ENCODE measurements at places on chromosomes 4 and X. TPM values are rescaled to one million over a fixed set of nuclear protein-coding genes. Genes with fewer than 3 reads are reported as not detected.
A peak's percentile ranks its signal among the peaks of the same experiment; 100 is the strongest.

The NMU gene
- not detected for total RNA-seq

DNA sequence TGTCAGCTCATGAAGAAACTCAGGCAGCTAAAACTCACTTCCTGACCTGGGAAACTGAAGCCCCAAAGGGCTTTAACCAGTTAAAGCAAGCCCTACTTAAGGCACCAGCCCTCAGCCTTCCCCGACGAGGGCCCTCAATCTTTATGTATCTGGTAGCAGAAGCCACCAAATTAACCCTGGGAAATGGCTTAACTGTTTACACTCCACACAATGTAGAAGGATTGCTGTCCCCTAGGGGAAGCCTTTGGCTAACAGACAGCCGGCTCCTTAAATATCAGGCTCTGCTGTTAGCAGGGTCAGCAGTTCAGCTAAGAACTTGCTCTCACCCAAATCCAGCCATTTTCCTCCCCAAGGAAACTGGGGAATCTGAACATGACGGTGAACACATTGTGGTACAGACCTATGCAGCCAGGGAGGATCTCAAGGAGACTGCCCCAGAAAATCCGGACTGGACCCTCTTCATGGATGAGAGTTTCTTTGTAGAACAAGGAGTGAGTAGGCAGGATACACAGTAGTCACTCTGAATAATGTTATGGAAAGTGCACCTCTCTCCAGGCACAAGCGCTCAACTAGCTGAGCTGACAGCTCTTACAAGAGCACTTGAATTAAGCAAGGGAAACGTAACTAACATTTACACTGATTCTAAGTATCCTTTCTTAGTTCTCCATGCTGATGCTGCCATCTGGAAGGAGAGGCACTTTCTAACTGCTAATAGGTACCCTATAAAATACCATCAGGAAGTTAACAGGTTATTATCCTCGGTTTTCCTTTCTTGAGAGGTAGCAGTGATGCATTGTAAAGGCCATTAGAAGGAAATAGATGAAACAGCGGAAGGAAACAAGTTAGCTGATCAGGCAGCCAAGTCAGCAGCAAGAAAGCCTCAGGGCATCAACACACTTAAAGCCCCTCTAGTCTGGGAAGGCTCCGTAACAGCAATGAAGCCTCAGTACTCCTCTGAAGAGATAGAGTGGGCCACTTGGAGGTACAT is 9.6 kb upstream of the NAF1 start:
- DNase-seq: peak; percentile 49

- DNase-seq: no peak
These were observed 29.1 kb downstream of the ZNF185 start for GRCh38 chrX:152926923-152927322.

DNA sequence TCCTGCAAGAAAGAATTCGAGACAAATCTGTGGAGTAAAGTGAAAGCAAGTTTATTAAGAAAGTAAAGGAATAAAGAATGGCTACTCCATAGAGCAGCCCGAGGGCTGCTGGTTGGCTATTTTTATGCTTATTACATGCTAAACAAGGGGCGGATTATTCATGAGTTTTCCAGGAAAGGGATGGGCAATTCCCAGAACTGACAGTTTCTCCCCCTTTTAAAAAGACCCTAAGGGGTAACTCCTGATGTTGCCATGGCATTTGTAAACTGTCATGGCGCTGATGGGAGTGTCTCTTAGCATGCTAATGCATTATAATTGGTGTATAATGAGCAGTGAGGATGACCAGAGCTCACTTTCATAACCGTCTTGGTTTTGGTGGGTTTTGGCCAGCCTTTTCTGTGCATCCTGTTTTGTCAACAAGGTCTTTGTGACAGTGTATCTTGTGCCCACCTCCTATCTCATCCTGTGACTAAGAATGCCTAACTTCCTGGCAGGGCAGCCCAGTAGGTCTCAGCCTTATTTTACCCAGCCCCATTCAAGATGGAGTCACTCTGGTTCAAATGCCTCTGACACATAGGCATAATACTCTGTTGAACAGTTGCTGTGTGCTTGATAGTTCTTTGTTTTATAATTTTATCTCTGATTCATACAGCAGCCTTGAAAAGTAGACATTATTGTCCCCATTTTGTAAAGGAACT is 25.8 kb downstream of the GAB1 start:
- DNase-seq: no peak

The RTL9 gene
- not detected for total RNA-seq

DNA sequence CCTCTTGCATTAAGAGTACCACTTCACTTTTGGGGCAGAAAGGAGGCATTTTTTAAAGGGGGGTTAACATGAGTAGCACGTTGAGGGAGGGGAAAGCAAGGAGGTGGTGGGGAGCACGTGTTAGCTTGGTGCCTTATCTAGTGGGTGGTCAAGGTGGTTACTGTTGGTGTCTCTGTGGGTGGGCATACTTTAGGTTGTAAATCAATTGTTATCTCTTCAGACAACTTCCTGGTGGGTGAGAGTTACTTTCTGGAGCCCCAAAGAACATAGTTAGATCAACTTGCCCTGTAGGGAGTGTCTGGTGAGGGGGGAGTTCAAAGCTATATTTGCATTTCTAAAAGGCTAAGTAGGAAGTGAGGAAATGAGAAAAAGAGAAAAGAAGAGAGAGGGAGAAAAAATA is 297.7 kb upstream of the CLNK start:
- DNase-seq: no peak

DNA sequence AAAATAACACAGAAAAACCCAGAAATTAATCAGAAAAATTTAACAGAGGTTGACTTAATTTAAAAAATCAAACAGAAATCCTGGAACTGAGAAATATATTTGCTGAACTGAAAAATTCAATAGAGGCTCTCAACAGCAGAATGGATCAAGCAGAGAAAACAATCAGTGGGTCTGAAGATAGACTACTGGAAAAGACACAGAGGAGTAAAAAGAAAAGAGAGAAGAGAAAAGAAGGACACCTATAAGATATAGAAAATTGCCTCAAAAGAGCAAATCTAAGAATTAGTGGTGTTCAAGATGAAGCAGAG is 55.1 kb downstream of the HAUS3 start:
- no peak for DNase-seq

DNA sequence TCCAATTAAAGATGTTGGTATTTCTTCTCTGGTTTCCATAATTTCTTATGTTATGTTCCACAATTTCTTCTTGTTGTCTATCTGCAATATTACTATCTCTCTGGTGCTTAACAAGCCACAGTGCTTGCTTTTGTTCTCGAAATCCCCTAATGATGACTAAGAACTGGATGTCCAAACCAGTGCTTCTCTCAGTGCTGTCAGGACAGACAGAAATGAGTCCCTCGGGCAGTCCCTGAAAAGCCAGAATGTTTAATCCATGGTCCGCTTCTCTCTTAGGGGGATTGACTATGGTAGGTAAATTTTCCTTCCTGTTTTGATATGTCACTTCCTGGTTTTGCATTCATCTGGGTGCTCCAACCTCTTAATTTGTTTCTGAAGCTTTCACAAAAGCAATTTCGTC is 321.6 kb upstream of the PCDH10 start:
- no peak for DNase-seq

The MAGEA2 gene
- total RNA-seq: not detected

GRCh38 chr4:153595894-153596601 is 88.0 kb upstream of the TLR2 start:
- peak; percentile 56 for DNase-seq

- no peak for DNase-seq
These were observed 72.7 kb downstream of the FNIP2 start for GRCh38 chr4:158841540-158841939.

GRCh38 chr4:137067735-137068134 is 464.6 kb downstream of the PCDH18 start:
- no peak for DNase-seq

The SORCS2 gene
- 0.05 TPM for total RNA-seq

DNA sequence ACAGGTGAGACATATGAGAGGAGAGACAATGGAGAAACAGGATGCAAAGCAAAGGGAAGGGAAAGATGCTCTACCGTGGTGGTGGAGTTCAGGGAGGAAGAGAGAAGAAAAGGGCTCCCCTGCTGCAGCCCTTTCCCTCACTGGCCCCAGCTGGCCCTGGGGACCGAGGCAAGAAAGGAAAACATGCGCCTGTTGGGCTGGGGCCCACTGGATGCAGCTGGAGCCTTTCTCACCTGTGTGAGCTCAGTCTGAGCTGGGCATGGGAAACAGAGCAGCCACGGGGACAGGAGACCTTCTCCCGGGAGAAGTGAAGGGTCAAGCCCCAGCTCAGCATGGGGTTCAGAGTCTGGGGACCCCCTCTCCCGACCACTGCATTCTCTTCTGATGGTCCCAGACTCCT is 11.9 kb downstream of the NXF3 start:
- DNase-seq: no peak

- DNase-seq: no peak
These were observed 399.8 kb upstream of the MAD2L1 start for GRCh38 chr4:120466429-120466828.

- no peak for DNase-seq
These were observed 49.6 kb downstream of the CASP3 start for GRCh38 chr4:184599492-184600135.

DNA sequence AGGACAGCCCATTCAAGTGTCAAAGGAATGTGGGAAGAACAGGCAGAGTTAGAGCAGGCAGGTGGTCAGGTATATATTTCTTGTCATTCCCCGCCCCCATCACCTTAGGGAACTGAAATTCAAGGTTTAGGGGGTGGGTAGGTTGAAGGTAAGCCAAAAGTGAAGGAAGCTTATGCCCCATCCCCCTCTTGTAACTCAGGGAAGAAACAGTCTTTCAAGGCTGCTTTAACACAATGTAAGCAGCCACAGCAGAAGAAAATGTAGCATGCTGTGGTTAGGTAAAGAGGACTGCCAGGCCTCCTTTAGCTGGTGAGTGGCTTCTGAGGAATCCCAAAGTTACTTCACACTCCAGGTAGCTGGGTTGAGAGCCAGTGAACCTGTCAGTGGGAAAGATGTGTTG is 122.3 kb downstream of the RS1 start:
- no peak for DNase-seq

DNA sequence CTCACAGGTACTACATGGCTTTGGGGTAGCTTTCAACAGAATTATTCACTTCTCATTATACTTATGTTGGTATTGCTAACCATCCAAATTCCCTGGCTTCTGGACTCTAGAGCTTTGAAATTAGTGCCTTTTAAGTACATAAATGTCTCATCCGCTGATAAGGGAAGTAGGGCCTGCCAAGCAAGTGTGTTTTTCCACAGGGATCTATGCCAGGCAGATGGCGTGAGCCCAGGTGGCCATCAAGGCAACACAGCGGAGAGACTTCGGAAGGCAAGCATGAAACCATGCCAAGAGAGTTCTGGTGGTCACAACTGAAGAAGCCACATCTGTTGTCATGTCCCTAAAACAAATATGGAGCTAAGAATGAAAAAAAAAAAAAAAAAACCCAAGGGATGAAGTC is 503.1 kb upstream of the LCORL start:
- DNase-seq: no peak

The C4orf50 gene
- total RNA-seq: 0.16 TPM

The SPRY1 gene
- total RNA-seq: 60.2 TPM

DNA sequence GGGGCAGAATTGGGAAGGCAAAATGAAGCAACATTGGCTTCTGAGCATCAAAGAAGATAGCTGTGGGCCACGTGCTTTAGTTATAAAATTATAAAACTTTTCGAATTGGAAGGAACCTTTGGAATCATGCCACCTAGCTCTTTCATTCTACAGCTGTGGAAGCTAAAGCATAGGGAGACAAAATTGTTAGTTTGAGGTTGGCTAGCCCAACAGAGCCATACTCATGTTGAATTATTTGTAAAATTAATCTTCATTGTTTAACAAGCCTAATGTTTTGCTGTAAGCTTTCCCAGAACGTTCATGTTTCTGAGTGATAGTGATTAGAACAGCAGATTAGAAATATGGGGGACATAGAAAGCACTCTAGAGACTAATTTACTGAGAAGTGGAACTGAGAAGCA is 35.9 kb downstream of the HHIP start:
- DNase-seq: no peak

DNA sequence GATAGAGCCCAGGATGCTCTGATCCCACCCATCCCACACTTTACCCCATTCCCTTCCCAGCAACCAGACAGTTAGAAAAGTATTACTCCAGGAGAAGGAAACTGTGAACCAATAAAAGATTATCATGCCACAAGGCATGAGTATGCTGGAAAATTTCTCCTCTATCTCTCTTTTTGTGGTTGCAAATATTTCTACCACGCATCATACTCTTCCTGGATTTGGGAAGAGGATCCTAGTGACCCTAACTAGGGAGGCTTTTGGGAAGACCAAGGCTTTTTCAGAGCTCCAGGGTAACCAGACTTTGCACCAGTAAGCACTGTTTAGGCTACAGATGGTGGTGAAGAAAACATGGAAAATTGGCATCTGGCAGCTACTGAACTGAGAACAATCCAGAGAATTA is 257.6 kb upstream of the CLNK start:
- DNase-seq: no peak

DNA sequence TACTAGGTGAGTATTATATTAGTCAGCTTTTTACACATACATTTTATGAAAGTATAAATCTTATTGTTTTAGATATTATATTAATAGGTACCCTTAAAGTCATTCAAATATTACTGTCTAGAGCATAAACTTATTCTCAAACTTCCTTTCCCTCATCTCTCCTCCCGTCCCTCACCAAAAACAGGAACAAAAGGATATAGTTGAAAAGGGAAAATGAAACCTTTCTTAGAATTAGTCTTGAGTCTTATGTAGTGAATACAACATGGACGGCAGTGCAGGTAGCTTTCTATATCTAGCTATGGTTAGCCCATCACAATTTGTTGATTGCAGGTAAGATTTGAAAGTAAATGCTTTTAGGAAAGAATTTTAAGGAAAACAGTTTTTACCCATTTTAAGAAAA is 65.6 kb downstream of the RBPJ start:
- DNase-seq: no peak

DNA sequence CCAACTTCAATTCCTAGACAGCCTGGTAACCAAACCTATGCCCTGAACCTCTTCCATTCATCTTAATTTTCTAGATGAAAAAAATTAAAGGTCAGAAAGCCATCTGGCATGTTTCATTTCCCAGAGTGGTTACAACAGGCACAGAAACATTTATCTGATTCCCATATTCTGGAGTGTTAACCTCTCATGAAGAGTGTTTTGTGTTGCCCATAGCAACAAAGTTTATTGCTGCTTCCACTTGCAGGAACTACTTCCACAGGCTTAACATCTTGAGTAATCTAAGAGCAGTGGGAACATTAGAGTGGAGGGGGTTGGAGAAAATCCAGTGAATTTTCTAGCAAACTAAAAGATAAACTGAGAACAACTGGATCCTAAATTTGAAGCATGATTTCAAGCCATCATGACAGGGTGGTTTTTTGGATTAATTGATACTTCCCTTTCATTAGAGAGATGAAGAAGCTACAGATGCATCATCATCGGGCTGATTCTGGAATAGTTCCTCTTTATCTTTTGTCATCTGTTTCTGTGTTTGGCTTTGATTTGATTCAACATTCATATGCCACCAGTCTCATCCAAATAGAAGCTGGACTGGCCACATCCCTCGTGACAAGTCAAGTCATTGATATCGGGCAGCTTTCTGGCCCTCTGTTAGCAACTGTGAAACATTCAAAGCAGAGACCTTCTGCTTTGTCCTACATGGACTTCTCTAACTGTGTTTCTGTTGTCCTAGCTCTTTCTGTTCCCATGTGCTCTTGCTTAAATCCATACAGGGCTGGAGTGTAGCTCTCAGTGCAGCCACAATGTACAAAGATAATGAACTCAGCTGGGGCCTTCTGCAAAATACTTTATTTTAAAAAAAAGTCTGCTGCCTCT is 167.3 kb downstream of the MID1IP1 start:
- no peak for DNase-seq

The FAAH2 gene
- total RNA-seq: 4.0 TPM

GRCh38 chr4:121991968-121992367 is 40.1 kb upstream of the TRPC3 start:
- no peak for DNase-seq

Data from activated CD4-positive, alpha-beta T cell treated with anti-CD3 and anti-CD28 coated beads, Interleukin-2, amount 10 ng/mL, durations not matched to agents 24 days and 14 days (primary cell).